Glomerular endothelial cell (primary cell): ENCODE measurements at places on chromosomes 5 and 9. TPM values are rescaled to one million over a fixed set of nuclear protein-coding genes. Genes with fewer than 3 reads are reported as not detected.

DNA sequence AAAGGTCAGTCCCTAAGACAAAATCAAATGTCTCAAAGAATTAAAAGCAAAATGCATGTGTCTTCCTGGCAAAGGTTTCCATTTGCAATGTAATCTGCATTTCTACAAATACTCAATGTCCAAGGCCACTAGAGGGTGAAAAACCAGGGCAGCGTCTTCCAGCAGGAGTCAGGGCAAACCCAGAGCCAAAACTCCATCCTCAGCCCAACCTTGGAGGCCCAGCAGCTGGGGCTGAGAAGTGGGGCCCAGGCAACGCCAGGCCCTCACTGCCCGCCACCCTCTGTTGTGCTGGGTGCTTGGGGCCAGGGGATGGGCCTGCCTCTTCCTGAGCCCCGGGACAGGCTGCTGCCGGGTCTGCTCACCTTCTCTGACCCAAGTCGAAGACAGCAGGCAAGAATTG, 200.1 kb downstream of the PAX5 start:
- DNase-seq: no peak

The CLPTM1L gene
- 137 and 173 TPM in 2 replicates for total RNA-seq

DNA sequence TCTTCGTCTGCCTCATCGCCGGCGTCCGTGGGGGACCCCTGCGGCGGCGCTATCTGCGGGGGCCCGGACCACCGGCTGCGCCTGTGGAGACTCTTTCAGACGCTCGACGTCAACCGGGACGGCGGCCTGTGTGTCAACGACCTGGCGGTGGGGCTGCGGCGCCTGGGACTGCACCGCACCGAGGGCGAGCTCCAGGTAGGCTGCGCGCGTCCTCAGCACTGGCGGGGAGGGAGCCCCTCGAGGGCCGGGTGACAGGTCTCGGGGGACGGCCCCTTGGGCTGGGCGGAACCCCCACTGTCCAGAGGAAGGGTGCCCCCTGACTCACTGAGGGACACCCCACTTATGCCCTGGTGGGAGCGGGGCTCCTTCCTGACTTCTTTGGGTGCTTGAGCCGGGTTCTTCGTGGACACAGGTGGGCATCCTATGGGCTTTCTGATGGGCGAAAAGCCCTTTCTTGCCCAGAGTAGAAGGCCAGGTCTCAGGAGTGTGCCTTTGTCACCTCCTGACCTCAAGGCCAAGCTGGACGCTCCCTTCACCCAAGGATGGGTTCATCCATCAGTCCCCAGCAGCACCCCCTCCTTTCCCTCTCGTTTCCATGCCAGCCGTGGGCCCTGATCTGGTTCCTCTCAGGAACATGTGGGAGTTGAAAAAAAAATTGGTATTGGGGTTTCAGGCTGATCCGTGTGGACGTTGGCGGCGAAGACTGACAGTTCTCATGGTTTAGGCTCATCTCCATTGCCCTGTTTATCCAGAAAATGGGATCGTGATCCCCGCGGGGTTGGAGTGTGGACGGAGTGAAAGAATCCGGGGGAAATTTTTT, 564 bp downstream of the SLC25A25 start:
- DNase-seq: no peak

DNA sequence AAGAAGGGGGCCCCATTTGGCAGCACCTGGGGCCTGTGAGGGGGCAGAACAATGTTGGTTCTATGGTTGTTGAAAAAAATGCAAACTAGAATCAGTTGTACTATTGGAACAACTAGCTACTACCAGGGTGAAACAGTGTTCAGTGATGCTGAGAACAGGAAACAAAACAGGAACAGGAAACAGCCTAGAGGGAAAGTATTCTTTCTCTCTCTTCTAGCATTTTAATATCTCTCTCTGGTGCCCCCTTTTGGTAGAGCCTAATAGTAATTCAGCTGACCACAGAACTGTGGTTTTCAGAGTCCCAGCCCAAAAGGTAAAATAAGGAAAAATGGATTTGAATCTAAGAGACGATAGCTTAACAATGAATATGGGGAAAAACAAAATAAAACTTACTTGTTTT, 138.0 kb upstream of the KCNN2 start:
- DNase-seq: peak; percentile 20

The CDH10 gene
- total RNA-seq: 1.1 and 2.6 TPM in 2 replicates

- DNase-seq: no peak
Measured at GRCh38 chr9:9585920-9586319, 1026.9 kb downstream of the PTPRD start.

DNA sequence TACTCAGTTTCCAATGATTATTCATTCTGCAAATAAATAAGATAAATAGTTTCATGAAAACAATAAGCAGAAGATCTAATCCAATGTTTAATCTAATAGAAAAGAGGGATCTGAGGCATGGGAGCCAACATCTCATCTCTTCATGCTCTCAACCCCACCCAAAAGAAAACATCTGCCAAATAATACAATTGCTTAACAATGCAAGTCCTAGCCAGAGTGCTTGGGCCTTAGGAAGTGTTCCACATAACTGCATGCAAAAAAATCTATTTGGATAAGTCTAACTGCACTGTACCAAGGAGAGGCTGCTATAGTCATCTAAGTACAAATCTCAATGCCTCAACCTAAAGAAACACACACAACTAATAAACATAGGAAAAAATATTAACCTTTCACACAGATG, 606.0 kb downstream of the CDH9 start:
- no peak for DNase-seq

DNA sequence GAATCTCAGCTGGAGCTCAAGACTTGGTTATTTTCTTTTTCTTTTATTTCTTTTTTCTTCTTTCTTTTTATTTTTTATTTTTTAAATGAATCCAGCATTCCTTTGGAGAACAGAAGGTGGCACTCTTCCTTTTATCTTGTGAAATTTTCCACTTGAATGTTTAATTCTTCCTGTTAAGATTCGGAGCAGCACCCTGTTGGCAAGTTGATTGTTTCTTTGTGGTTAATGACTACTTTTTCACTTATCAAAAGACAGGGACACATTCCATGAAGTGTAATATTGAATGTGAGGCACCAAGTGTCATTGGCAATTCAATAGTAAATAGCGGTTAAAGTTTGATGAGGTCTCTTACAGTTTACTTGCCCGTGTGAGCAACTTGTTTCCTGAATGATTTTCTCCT, 240.5 kb upstream of the CHD1 start:
- DNase-seq: peak; percentile 16

DNA sequence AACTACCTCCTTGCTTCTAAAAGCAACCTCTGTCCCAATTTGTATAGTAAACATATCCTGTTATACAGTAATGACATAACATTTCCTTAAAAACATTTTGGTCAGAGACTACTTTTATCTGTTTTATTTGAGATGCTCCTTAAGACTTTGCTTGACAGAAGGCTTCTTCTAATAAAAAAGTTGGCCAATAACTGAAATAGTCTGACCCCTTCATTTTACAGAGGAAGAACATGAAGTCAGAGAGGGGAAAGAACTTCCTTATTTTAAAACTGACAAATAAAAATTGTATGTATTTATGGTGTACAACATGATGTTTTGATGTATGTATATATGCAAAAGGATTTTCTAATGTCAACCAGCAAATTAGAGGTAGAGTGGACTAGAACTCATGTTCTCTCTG, 35.8 kb upstream of the SPARC start:
- DNase-seq: no peak

- no peak for DNase-seq
Measured at GRCh38 chr5:84085387-84086041, 299.2 kb downstream of the EDIL3 start.

- DNase-seq: no peak
Measured at GRCh38 chr5:52648726-52649125, 139.0 kb upstream of the ITGA1 start.

DNA sequence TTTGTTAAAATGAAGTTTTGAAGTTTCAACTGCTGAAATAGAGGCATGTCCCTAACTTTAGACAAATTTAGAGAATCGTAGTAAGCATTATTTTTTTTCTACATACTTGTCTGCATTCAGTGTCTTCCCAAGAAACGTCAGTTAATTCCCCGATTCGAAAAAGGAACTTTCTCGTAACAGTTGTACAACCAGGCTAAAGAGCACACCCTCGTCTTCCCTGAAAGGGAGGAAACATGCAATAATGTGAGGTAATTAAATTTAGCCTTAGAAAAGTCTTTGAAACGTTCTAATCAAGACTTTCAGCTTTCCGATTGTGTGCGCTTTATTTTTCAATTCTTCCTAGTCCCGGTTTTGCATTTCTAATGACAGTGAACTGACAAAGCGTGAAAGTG, 374 bp upstream of the SLC1A3 start:
- no peak for DNase-seq

The PLAC8L1 gene
- total RNA-seq: not detected in 2 replicates

The PHYHD1 gene
- total RNA-seq: 0.23 and 2.9 TPM in 2 replicates

DNA sequence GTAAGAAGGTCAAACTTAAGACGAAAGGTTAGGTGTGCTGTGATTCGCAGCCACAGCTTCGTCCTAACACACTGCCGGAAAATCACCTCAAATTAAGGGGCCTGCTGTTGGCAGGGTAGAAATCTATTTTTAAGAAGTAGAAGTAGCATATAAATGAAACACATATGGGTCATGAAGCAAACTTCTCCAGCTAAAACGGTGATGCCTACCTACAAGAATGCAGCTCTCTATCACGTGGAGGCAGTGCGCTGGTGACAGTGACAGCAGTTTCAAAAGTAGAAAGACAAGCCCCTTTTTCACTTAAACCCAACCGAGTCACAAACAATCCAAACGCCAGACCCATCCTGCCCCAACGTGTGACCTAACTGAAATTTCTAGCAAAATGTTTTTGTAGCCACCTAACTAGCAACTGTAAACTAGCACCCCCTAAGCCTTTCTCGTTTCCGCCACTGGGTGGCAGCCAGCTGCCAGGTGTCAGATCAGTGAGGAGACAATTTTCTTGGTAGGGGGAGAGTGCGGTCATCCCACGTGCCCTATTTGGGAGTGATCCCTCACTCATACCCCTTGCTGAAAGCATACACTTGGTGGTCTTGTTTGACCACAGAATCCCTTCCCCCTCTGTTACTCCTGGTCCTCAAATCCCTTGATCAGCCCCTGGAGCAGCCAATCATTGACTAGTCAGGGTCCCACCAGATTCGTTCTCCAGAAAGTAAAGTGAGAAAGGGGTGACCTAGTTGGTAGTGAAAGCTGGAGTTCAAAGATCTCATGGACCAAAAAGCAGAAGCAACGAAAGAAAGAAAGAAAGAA, 71.8 kb upstream of the MAMDC2 start:
- peak; percentile 31 for DNase-seq

DNA sequence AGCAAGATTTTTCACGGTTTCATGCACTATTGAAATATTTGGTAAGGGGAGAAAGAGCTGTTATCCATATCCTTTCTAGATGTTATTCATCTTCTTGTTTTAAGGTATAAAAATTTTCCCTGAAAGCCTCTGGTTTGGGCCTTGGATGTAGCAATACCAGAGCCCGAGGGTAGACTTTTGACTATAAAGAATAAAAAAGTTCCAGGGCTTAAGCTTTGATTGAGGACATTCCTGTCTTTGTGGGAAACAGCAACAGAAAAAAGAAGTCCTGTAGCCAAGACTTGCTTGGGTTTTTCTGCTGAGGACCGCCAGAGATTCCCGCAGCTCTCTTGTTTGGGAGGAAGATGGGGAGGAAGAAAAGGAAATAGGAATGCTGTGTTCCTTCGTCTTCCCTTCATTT, 440.0 kb upstream of the WWC1 start:
- DNase-seq: no peak

The NPR2 gene
- total RNA-seq: 15.9 and 16.6 TPM in 2 replicates

GRCh38 chr5:172943283-172943841, 15.9 kb upstream of the RPL26L1 start:
- DNase-seq: no peak

DNA sequence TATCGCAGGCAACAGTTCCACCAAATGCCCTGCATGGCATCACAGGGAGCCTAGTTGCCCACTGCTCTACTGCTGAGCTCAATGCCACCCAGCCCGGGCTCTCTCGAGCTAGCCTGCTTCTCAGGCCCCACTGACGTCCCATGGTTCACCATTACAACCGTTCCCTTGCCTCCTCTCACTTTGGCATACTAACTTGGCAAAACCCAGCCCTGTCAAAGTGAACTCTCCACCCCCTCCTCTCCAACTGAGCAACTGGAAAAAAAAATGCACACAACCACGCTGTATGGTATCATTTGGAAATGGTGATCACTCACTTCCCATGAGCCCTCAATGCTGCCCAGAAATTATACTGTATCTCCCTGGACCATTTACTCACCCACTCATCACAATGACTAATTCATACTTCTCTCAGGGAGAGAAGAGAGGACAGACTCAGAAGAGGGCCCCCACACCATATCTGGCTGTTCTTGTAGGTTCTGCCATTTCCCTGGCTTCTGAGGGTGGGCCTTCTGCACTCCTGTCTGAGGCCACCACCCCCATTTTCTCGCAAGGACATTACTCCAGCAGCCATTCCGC, 51.4 kb upstream of the RARS1 start:
- no peak for DNase-seq

DNA sequence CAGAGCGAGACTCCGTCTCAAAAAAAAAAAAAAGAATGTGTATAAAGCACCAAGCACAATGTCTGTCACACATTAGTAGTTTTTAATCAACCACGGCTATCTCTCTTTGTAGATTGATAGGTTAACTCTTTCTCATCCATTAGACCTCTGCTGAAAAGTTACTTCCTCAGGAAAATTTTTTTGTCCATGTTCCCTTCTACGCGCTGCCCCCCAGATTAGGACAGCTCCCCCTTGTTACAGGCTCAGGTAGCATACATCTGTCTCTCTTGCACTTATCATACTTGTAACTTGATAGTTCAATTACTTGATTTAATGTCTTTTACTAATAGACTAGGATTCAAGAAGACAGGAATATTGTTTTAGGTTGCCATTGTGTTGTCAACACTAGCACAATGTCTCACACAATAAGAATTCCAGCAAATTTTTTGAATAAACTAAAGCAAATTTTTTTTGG, 1.5 kb downstream of the SPDL1 start:
- no peak for DNase-seq

- no peak for DNase-seq
Measured at GRCh38 chr9:128587453-128587852, 35.1 kb downstream of the SPTAN1 start.

DNA sequence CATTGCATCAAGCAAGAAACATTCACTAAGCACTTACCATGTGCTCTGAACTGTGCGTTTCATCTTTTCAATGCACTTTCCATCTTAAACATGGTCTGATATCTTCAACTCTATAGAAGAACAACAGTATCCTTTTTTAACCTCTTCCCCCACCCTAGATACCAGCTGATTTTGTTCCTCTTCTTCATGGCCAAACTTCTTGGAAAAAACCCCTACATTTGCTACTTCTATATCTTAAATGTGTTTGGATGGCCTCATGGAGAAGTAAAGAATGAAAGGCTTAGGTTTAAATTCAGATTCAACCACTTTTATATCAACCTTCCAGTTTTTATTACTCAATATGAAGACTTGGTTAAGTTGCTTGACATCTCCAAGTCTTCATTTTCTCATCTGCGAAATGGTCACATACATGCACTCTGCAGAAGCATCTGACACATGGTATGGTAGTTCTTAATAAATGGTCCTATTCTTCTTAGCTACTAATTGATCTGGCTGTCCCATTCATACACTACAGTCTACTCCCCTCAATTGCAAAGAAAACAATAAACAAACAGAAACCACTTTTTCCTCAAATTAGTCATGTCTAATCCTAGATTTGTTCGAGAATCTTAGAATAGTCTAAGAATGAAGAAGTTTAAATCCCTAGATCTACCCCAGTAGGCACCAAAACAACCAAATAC, 59.4 kb downstream of the FYB1 start:
- DNase-seq: no peak
